ENCODE measurements at places on chromosomes 3 and 15.

- DNase-seq: no peak
Observed at GRCh38 chr3:127661600-127661999, 11.2 kb upstream of the ABTB1 start.

DNA sequence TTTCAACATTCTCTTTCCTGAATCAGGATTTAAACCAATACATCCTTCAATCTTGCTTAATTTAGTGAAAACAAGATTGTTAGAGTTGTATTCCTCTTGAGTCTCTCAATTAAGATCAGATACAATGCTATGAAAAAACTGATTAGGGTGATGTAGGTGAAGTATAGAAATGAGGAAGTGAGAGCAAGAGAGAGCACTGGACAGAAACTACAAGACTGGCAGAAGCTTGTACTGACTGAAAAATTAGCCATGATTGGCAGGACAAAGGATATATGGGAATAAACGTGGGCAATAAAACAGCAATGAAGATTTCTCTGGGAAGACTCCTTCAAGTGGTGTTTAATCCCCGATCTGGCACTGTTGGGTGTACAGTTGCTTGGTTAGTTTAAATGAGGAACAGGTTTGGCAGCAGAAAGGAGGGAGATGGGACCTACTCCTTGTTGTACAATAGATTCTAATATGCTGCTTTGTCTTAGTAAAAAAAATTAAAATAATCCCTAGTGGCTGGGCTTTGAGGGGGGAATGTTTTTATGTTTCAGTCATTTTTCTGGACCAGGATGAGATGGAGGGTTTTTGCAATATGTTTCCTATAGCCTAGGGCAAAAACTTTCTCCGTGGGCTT lies 252.7 kb downstream of the SLC9A9 start:
- DNase-seq: no peak

DNA sequence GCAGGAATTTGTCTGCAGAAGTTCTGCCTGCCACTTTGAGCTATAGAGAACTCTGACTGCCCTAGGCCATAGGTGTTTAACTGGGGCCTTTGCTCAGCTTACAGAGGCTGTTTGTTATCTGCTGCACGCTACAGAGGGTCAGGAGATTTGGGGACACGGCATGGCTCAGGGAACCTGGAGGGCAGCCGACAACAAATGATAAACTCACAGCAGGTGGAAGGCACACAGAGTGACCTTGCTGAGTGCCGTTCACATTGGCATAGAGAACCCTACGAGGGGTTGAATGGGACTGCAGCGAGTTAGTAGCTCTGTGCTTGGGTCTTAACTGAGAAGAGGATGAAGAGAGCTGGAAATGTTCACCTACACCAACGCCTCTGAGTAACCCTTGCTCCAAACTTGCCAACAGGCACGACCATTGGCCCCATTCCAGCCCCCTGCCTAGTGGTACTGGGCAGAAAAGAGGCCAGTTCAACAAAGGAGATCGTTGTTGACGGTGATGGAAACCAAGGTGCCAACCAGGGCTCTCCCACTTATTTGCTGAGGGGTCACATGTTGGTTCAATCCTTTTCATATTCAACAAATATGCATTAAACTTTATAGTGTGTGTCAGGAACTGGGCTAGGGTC lies 301.1 kb downstream of the NTRK3 start:
- DNase-seq: no peak

- no peak for DNase-seq
Observed at GRCh38 chr15:39555885-39556284, 25.0 kb upstream of the THBS1 start.

DNA sequence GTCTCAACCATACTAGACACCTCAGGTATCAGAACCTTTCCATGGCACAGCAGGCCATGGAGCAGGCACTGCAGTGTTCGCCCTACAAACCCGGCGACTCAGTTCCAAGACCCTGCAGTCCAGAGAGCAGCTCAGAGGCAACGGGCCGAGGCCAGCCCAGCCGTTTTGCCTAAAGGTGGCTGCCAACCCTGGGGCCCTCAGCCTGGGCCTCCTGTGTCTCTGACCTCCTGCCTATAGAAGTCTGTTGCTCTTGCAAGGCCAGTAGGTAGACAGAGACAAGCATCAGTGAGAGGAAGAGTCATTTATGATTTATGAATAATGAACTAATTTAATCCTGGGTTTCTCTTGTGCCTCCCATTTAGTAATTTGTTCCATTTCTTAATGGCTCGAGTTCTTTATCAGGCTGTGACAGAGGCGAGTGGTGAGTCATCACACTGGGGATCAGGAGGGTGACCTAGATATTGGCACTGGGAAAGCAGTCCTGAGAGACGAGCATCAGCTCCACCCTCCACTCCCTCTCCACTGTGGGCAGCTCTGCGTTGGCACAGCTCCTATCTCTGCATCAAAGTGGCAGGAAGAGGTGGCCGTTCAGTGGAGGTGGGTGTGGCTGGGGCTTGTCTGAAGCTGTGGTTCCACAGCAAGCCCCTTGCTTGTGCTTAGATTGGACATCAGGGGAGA lies 79.8 kb downstream of the ABHD5 start:
- no peak for DNase-seq

DNA sequence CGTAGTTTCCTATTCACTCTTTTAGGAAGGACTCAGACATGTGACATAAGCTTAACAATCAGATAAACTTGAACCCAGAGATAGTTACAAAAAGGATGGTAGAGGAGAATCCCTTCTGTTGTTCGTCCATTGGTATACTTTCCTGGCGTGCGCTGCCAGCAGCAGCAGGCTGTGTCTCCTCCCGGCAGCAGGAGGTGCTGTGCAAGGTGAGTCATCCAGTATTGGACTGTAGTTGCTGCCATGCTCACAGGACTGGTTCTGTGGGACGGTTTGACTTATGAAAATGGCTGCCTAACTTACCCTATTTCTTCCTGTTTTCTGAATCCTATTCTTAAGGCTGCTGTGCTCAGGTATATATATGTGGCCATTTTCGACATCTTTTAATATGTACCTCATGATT lies 253.4 kb upstream of the LRRC3B start:
- no peak for DNase-seq

- no peak for DNase-seq
Observed at GRCh38 chr3:68163062-68163461, 508.6 kb upstream of the SUCLG2 start.

GRCh38 chr3:193910886-193911738 lies 224.8 kb upstream of the HES1 start:
- no peak for DNase-seq

DNA sequence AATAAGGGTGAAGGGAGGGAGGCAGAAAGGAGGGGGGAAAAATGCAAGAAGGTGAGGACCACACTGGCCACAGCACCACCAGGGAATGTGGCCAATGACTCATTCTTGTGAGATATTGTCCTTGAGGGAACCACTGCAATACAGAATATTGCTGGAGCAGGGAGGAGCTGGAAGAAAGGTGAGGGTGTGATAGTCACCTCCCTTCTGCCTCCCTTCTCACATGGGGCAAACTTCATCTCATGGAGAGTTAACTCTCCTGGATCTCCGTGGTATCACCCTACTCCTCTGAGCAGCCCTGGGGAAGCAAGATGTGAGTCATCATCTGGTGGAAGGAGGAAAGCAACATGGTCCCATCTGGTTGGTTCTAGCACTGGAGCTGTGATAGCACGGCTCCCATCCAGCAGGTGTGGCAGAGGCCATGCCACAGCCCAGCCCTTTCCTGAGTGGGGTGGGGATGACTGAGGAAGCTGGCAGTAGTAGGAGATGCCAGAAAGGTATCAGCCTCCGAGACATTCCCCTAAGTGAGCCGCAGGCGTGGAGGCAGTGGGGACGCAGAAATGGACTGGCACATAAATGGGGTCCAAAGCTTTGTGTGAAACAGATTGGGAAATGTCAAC lies 115.9 kb upstream of the LPP start:
- no peak for DNase-seq

DNA sequence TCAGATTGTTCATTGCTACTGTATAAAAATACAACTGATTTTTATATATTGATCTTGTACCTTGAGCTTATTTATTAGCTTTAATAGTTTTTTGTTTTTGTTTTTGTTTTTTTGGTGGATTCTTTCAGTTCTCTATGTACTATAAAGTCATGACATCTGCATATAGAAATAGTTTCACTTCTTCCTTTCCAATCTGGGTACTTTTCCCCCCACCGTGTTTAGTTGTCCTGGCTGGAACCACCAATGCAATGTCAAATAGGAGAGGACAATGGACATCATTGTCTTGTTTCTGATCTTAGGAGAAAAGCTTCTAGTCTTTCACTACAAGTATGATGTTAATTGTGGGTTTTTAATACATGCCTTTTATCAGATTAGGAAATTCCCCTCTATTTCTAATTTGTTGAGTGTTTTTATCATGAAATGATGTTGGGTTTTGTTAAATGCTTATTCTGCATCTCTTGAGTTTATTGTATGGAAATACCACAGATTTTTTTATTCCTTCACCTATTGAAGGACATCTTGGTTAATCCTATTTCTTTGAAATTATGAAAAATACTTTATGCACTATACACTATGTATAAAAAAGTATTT lies 2.8 kb upstream of the XCR1 start:
- DNase-seq: no peak

DNA sequence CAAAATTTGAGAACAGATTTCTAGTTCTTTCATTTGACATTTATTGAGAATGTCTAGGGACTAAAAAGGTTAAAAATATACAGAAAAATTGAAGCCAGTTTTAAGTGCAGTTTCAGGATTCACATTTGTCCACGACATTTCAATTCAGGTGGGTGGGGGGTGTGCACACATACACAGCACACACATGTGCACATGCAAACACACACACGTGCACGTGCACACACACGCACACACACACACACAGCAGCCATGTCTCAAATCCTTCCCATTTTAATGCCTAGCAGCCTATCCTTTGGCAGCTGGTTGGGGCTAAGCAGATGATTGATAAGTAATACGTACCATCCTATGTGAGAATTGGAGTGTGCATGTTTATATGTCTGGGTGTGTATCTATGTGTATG lies 238.3 kb upstream of the TRIM42 start:
- no peak for DNase-seq

GRCh38 chr3:129908417-129908816 lies 14.9 kb upstream of the TMCC1 start:
- DNase-seq: no peak

DNA sequence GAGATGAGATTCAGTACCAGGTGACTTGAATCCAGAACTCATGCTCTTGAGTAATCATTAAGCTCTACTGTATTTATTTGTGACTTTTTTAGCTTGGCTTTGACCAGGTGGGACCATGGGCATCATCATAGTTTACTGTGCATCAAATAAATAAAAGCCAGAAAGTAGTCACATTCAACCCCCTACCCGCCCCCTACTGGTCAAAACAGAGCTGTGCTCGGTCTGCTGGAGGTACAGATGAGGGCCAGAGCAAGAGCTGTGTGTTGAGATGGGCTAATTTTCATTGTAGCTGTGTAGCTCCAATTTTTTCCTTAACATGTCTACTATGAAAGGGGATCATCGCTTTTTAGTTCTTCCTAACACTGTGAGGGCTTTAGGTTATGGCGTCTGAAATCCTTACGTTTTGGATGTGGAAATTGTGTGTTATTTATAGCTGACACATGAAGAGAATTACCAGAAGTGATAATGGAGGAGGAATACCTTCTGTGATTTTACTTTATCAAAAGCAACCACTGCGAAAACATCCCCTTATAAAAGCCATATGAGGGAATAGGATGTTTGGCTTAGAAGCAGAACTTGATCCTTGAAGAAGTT lies 375.1 kb downstream of the PTPRG start:
- no peak for DNase-seq

- no peak for DNase-seq
Observed at GRCh38 chr15:35874260-35874905, 328.4 kb upstream of the DPH6 start.

- DNase-seq: no peak
Observed at GRCh38 chr15:73437543-73438109, 5.3 kb upstream of the REC114 start.

DNA sequence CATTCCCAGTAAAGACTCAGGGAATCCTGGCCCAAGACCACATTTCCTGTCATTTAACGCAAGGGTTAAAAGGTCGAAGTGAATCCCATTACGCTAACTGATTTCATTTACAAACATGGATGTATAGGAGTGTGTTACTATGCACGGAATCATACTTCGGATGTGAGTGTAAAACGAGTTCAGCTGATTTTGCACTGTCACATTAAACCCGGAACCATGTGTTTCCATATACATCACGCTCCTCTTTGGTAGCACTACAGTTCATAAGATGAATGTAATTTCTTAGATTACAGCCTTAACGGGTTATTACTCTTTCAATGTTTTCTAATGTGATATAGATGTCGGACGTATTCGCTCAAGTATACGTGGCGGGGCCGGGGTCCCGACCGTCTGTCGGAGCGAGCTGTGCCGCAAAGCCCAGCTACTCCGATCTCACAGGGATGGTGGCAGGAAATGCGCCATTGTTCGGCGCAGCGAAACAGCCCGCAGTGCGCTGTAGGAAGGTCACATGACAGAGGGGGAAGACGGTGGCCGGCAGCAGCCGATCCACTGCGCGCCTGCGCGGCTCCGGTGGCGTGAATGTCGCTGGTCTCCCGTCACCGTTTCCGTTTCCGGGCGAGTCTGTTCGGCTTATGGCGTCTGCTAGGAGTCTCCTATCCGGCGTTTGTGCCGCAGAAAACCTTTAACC lies 97.3 kb downstream of the NPAP1 start:
- DNase-seq: peak; percentile 34

GRCh38 chr3:6736836-6737629 lies 123.9 kb upstream of the GRM7 start:
- DNase-seq: no peak

- no peak for DNase-seq
Observed at GRCh38 chr3:58023531-58023930, 15.3 kb downstream of the FLNB start.

DNA sequence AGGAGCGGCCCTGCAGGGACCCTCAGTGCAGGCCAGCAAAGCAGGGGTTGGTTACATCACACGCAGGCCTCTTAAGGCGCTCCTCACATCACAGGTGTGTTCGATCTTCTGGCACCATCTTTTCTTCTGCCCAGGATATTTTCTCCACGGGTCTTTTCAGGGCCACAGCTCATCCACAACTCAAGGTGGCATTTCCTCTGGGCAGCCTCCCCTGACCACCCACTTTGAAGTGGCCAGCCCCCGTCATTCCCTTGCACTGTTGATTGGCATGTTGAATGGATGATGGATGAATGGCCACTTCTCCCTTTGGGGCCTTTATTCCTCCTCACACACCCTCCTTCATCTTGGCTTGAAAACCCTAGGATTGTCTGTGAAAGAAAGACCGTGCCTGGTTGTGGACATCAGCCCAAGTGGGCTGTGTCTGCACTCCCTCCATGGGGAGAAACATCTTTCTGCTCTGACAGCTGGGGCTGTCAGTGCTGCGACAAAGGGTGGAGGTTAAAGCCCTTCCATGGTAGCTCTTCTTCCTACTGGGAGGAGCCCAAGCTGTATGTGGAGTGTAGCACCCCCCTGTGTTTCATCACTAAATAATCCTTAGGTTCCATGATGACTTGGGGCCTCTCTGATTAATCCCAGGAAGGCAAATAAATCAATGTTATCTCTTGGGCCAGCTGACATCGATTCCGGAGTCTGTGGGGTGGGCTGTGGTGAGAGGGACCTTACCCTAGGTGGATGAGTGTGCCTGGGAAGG lies 102.5 kb downstream of the EPHB1 start:
- DNase-seq: no peak

GRCh38 chr3:186534113-186534669 lies 10.0 kb downstream of the CRYGS start:
- peak; percentile 59 for DNase-seq

- DNase-seq: no peak
Observed at GRCh38 chr3:188180114-188180513, 26.2 kb downstream of the LPP start.

GRCh38 chr15:28955160-28955992 lies 69.6 kb downstream of the APBA2 start:
- no peak for DNase-seq

Data from activated T-helper 1 cell treated with anti-CD3 and anti-CD28 coated beads, Interleukin-12 subunit alpha, Interleukin-12 subunit beta, Interleukin-2, Interleukin-4 antibody, amounts not matched to agents 30 ng/mL and 10 ng/mL and 1 ng/mL, durations not matched to agents 14 hours and 24 hours and 36 hours (primary cell).